ENCODE measurements at places on chromosomes 16 and 17.
A peak's percentile ranks its signal among the peaks of the same experiment; 100 is the strongest.

- DNase-seq, result peak; percentile 97
Observed at GRCh38 chr16:78675312-78675711, 575.9 kb downstream of the WWOX start.

DNA sequence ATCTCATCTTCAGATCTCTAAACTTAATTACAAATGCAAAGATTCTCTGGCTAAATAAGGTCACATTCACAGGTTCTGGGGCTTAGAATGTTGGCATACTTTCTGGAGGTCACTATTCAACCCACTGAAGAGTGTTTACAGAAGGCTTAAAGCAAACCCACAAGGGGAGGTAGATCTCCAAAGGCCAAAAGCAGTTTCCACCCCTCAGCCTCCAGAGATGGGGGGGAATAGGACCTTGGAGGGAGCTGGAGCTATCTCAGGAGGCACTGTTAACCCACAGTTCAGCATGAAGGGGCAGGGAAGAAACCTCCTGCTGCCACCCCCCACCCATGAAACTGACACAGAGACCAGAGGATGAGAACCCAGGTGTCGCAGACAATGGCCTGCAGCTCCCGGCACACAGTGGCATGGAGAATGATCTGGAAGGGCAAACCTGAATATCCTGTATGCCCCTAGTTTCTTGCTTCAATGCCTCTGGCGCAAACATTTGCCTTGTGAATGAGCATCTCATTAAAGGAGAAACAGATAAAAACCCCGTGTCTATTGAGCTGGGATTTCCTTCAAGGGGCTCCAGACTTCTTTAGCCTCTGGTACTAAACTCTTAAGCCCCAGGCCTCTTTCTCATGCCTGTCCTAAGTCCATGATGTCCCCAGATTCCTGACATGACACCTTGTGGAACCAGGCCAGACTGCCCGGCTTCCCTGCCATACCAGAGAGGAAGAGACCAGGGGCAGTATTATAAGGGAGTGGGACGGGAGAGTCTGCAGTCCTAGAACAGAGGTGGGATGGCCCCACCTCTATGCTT lies 103.1 kb upstream of the CDH5 start:
- DNase-seq, result no peak

DNA sequence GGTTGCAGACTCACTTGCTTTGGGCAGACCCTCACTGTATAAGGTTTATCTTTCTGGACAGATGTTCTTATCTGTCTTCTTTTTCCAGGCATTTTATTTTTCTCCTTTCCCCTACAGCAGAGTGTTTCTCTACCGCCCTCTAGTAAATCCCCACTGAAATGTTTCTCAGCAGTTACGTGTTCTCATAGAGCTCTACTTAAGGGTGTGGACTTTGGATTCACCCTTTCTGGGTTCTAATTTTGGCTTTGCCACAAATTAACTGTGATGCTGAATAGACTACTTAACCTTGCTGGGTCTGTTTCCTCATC lies 2.0 kb downstream of the ADAT1 start:
- DNase-seq, result no peak

DNA sequence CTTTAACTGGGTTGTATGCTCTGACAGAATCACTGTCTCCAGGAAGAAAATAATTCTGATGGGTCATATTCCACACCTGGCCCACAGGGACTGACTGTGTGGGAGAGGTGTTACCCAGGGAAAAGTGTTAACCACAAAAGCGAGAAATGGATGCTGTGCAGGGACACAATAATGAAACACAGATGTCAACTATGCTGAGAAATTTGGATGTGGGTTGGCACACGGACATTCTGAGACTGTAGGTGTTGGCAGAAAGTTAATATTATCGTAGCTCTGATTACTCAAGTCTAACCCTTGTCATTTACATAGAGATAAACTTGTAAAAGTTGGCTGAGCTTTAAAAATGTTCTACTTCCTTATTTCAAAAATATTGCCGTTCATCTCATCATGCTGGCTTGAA lies 19.6 kb downstream of the TMC5 start:
- no peak for DNase-seq

GRCh38 chr17:9380361-9380760 lies 195.3 kb downstream of the STX8 start:
- DNase-seq, result no peak

Data from LNCaP clone FGC (cell line).